ENCODE measurements at places on chromosomes 11 and 22. TPM values are rescaled to one million over a fixed set of nuclear protein-coding genes. Genes with fewer than 3 reads are reported as not detected.

The OR56A4 gene
- not detected for total RNA-seq

The OR4X1 gene
- total RNA-seq = not detected

The IL17REL gene
- total RNA-seq = 0.22 TPM

The TCN2 gene
- total RNA-seq = 33.7 TPM

The B4GALNT4 gene
- 0.86 TPM for total RNA-seq

The MRPL16 gene
- 52.3 TPM for total RNA-seq

The CAPN5 gene
- total RNA-seq = 10.1 TPM

The DNAJB7 gene
- total RNA-seq = not detected

The GRIA4 gene
- not detected for total RNA-seq

The RASL10A gene
- total RNA-seq = 0.80 TPM

Measured in thoracic aorta endothelial cell (primary cell).